ENCODE measurements at places on chromosomes 5 and 9.
A peak's percentile ranks its signal among the peaks of the same experiment; 100 is the strongest.

DNA sequence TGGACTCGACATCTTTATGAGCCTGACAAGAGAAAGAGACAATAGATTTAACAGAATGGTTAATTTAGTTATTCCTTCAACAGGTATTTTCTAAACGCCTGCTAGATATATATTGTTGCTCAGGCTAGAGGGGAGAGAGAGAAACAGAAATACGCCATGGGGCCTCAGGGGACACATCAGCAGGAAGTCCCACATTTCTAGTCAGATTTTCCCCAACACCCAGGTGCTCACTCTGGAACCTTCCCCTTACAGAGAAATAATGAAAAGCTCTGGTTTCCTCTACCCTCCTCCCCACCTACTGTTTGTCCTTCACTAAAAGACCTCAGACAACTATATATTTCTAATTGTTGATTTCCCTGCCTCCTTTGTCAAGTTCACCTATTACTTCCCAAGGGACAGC, 130.3 kb upstream of the TBC1D2 start:
- peaks cover 5% of the 10 kb centered on the region for H3K27me3 ChIP-seq
- H3K27ac ChIP-seq: no peak overlapping the region
- H3K4me1 ChIP-seq: no peaks in the 10 kb centered on the region
- no peak for DNase-seq
- no peaks in the 10 kb centered on the region for H3K36me3 ChIP-seq

GRCh38 chr5:160474084-160474483, 52.4 kb downstream of the PTTG1 start:
- H3K4me1 ChIP-seq: peaks cover 4% of the 10 kb centered on the region
- DNase-seq: no peak
- H3K27me3 ChIP-seq: no peaks in the 10 kb centered on the region
- no peak overlapping the region for H3K27ac ChIP-seq

DNA sequence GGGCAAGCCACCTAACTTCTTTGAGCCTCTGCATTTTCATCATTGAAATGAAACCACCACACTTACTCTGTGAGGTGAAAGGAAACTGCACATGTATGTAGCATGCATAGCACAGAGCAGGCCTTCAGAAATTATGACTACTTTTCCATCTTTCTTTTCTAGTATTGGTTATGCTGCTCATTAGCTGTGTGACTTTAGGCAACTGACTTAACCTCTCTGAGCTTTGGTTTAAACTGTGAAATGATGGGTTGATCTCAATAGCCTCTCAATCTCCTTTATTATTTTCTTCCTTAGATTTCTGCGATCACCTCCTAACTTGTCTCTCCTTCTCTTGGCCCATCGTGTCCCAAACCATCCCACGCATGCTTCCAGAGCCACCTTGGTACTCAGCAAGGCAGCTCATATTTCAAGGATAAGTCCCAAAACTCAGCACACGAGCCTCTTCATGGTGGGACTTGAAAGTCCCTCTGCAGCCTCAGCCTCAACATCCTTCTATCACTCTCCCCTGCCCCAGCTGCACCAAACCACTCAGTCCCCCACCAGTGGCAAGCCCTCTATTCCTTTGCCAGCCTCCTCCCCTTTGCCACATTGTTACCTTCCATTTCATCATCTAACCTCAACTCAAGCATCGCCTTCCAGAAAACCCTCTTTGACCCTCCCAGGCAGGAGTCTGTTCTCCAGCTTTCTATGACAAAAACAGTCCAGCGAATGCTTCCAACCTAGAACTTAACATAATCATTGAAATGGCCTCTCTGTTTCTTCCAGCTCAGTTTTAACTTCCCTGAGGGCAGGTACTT, 60.3 kb upstream of the DNAH5 start:
- no peaks in the 10 kb centered on the region for H3K36me3 ChIP-seq
- DNase-seq: no peak
- no peak overlapping the region for H3K4me3 ChIP-seq
- H3K27me3 ChIP-seq: no peaks in the 10 kb centered on the region
- H3K4me1 ChIP-seq: peaks cover 16% of the 10 kb centered on the region

DNA sequence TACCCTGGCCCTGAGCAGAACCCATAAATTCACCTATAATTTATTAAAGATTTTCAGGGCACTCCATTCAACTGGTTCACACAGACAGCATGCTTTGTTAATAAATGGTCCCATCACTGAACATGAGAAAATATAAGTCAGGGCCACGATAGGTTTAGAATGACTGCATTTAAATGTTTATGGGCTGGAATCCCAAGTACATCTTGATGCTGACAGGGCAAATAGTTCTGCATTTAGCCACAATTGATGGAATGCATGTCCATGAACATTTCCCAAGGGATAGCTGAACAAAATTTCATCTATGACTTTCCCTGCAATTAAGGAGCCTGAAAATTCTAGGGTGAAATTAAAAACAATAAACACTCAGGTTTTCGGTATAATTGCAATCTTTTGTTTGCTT, 124.5 kb downstream of the CAAP1 start:
- peaks cover 4% of the 10 kb centered on the region for H3K4me1 ChIP-seq
- H3K27ac ChIP-seq: no peak overlapping the region
- H3K4me3 ChIP-seq: no peak overlapping the region
- DNase-seq: no peak

- H3K4me1 ChIP-seq: peaks cover 13% of the 10 kb centered on the region
- DNase-seq: no peak
- H3K27ac ChIP-seq: peak overlapping the region; percentile 17
- no peaks in the 10 kb centered on the region for H3K27me3 ChIP-seq
- H3K4me3 ChIP-seq: no peak overlapping the region
Observed at GRCh38 chr5:138448481-138449398, 9.9 kb downstream of the REEP2 start.

GRCh38 chr5:65032250-65032649, 263.5 kb downstream of the CWC27 start:
- H3K4me3 ChIP-seq: no peak overlapping the region
- peaks cover 20% of the 10 kb centered on the region for H3K4me1 ChIP-seq
- no peaks in the 10 kb centered on the region for H3K36me3 ChIP-seq
- no peak for DNase-seq

DNA sequence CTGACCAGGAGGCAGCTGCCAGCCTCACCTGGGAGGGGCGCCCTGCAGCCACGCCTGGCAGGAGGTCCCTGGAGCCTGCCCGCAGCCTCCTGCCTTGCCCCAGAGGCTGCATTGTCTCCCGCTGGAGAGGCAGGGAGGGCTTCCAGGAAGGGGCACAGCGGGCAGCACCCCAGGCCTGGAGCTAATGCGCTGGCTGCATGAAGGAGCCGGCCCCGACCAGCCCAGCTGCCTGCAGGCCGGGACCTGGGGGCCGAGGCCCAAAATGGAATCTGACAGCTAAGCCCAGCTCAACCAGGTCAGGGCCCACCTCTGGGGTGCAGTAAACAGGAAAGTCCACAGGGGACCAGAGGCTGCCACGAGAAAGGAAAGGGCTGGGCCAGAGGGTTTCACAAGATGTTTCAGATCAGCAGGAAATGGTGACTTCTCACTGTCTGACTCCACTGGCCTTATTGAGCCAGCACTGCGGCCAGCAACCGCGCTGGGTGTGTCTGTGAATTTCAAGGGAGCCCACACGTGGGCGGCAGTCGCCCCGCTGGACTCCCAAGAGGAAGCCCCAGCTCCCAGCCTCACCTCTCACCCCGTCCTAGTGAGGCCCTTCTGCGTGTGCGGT, 18.6 kb upstream of the NOTCH1 start:
- no peaks in the 10 kb centered on the region for H3K27me3 ChIP-seq
- H3K27ac ChIP-seq: peak overlapping the region; percentile 81
- H3K4me1 ChIP-seq: peaks cover 46% of the 10 kb centered on the region
- no peaks in the 10 kb centered on the region for H3K36me3 ChIP-seq

GRCh38 chr5:1640421-1640881, 116.7 kb upstream of the LPCAT1 start:
- no peak overlapping the region for H3K27ac ChIP-seq
- peaks cover 15% of the 10 kb centered on the region for H3K4me1 ChIP-seq
- peak; percentile 71 for DNase-seq

GRCh38 chr5:39100851-39101396, 26.7 kb upstream of the RICTOR start:
- H3K27ac ChIP-seq: peak overlapping the region; percentile 87
- H3K4me3 ChIP-seq: no peak overlapping the region
- no peaks in the 10 kb centered on the region for H3K27me3 ChIP-seq
- peaks cover 39% of the 10 kb centered on the region for H3K4me1 ChIP-seq
- H3K36me3 ChIP-seq: no peaks in the 10 kb centered on the region

GRCh38 chr5:138502121-138502520, 36.8 kb downstream of the EGR1 start:
- DNase-seq: no peak
- no peaks in the 10 kb centered on the region for H3K27me3 ChIP-seq
- peaks cover 19% of the 10 kb centered on the region for H3K4me1 ChIP-seq
- H3K4me3 ChIP-seq: no peak overlapping the region

GRCh38 chr5:37184748-37185364, 64.3 kb downstream of the CPLANE1 start:
- H3K4me1 ChIP-seq: no peaks in the 10 kb centered on the region
- H3K36me3 ChIP-seq: peaks cover 19% of the 10 kb centered on the region
- H3K27ac ChIP-seq: no peak overlapping the region

DNA sequence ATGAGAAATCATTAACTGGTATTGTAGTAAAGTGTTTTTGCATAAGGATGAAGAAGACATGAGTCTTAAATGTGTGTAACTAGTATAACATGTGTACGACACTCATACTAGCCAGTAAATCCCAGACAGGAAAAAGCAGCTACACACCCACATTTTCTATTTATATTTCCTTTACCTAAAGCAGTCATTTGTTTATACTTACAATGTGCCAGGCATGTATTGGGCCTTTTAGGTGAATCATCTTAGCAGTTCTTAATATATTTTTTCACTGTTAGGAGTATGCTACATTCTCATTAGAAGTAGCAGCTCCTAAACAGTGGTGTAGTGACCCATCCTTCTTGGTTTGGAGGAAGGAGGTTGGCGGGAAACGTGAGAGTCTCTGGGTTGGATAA, 55.8 kb upstream of the TMC1 start:
- H3K4me1 ChIP-seq: peaks cover 40% of the 10 kb centered on the region
- H3K36me3 ChIP-seq: no peaks in the 10 kb centered on the region
- H3K27me3 ChIP-seq: no peaks in the 10 kb centered on the region
- peak overlapping the region; percentile 52 for H3K27ac ChIP-seq

GRCh38 chr5:19930451-19930850, 57.5 kb downstream of the CDH18 start:
- no peak overlapping the region for H3K27ac ChIP-seq
- peaks cover 4% of the 10 kb centered on the region for H3K4me1 ChIP-seq
- no peaks in the 10 kb centered on the region for H3K36me3 ChIP-seq
- no peak overlapping the region for H3K4me3 ChIP-seq
- H3K27me3 ChIP-seq: peaks cover 3% of the 10 kb centered on the region

DNA sequence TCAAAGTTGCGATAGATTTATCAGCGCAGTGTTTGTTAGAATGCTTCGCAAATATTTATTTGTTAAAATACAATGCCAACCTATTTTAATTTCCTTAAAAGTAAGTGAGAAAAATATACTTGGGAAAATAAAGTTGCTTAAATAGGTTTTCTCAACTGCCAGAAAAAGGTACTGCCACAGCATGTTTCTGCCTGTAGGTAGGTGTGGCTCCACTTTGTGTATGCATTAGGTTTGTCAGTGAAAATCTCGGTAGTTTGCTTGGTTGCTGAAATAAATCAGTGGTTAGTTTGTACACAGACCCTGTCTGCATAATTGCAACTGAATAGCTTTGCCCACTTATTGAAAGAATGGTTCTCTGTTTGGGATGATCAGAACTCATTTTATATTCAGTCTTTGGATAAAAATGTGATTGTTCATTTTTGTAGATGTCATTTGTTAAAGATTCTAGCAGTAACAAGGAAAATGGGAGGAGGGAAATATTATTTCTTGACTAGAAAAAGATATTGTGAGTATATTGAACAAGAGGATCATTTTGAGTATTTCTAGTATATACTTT, 25.7 kb downstream of the C9orf85 start:
- no peak overlapping the region for H3K27ac ChIP-seq
- no peaks in the 10 kb centered on the region for H3K27me3 ChIP-seq
- no peak overlapping the region for H3K4me3 ChIP-seq
- H3K36me3 ChIP-seq: no peaks in the 10 kb centered on the region
- DNase-seq: no peak

GRCh38 chr5:83866181-83866580, 145.5 kb upstream of the HAPLN1 start:
- DNase-seq: no peak
- H3K27ac ChIP-seq: no peak overlapping the region
- no peaks in the 10 kb centered on the region for H3K4me1 ChIP-seq
- no peaks in the 10 kb centered on the region for H3K27me3 ChIP-seq
- no peak overlapping the region for H3K4me3 ChIP-seq

DNA sequence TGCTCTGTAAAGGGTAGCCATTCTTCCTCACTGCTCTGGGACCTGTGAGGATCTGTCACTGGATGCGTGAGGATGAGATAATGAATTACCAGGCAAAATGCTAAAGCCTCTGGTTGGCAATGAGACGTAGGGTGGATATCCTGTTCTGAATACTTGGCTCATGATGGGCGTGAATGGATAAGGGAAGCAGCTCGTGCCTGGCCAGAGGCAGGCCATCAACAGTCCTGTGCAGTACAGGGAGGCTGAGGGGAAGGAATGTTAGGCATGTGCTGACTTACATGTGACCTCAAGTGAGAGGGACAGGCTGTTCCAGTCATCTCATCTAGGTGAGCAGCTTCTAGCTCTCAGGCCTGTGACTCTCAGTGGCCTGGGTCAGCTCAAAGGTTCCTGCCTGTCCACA, 172.8 kb downstream of the CARTPT start:
- H3K27me3 ChIP-seq: peaks cover 22% of the 10 kb centered on the region
- no peak overlapping the region for H3K27ac ChIP-seq
- H3K4me3 ChIP-seq: no peak overlapping the region
- no peaks in the 10 kb centered on the region for H3K36me3 ChIP-seq
- no peak for DNase-seq
- peaks cover 19% of the 10 kb centered on the region for H3K4me1 ChIP-seq

DNA sequence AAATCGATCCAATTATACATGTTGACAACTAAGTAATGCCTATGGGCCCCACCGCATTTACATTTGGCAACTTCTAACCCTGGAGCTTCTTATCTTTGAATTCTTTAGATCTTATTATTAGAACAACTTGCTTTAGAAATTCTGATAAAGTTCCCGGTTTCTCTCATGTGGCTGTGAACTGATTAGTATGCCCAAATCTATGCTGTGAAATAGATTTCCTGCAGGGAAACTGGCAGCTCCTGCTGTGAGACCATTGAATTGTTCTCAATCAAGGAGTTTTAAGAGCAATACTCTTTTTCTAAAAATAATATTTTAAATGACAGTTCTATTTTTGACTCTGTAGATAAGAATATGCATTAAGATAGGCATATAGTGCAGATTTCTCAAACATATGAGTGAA, 177.5 kb downstream of the GABRB2 start:
- no peak overlapping the region for H3K27ac ChIP-seq
- H3K27me3 ChIP-seq: peaks cover 14% of the 10 kb centered on the region
- H3K36me3 ChIP-seq: no peaks in the 10 kb centered on the region
- H3K4me1 ChIP-seq: no peaks in the 10 kb centered on the region
- H3K4me3 ChIP-seq: no peak overlapping the region

Measured in chondrocyte (in vitro differentiated cells).